ENCODE measurements at places on chromosomes 5 and 9.

DNA sequence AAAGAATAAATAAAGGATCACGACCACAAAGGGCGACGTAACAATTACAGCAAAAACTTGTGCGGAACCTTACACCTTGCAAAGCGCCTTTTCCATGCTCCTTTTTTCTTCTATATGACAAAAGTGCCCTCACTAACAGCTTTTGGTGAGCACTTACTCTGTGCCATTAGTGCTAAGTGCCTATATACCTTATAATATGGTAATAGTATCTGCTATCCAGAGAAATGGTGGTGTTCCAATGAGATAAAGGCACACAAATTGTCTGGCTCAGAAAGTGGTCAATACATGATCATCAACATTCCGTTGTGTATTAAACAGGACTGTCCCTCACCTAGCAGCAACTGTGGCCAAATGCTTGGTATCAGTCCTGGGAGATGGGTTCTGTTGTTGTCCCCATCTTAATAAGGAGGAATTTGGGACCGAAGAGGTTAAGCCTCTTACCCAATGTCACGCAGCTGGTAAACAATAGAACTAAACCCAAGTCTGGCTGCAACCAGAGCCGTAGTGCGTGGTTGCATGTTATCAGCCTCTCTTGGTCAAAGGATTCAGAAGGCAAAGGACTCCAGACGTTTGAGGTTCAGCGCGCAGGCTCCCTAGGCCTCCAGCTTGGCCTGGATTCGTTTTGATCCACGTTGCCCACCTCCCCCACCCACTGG, 564 bp upstream of the TOR2A start:
- DNase-seq, result no peak

- no peak for DNase-seq
Measured at GRCh38 chr5:137567226-137567625, 68.1 kb upstream of the SPOCK1 start.

DNA sequence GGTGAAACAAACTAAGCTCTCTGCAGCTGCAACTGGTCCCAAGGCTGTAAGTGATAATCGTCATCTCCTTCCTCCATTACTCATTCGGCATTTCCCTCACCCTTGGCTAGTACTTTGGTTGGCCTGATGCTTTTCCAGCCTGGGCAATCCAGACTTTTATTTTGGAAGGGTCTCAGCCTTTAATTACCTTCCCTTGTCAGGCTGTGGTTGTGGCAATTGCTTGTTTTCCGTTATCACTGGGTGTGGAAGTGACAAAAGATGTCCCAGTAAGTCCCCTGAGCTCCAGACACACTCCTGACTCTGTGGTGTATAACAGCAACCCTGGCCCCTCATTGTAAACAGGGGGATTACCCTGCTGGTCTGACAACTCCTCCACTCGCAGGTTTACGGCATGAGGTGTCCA, 6.3 kb upstream of the FAF2 start:
- no peak for DNase-seq

GRCh38 chr5:120173125-120173524, 291.0 kb upstream of the PRR16 start:
- no peak for DNase-seq

DNA sequence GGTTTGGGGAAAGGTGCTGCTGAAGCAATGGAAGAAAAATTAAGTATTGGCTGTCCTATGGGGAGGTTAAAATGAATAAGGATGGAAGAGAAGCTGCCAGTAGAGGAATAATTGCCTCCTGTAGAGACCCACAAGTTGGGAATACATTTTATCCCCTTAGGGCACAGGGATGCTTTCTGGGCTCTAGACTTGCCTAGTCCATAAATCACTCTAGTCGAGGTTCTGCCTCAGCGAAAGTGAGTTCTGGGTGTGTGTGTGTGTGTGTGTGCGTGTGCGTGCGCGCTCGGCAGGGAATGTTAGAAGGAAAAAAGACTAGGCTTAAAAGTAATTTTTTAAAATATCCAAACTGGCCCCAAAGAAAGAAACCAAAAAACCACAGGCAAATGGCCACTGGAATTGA, 291.6 kb downstream of the DOCK8 start:
- DNase-seq, result no peak

- DNase-seq, result no peak
Measured at GRCh38 chr9:29865764-29866313, 2292.6 kb upstream of the C9orf72 start.

DNA sequence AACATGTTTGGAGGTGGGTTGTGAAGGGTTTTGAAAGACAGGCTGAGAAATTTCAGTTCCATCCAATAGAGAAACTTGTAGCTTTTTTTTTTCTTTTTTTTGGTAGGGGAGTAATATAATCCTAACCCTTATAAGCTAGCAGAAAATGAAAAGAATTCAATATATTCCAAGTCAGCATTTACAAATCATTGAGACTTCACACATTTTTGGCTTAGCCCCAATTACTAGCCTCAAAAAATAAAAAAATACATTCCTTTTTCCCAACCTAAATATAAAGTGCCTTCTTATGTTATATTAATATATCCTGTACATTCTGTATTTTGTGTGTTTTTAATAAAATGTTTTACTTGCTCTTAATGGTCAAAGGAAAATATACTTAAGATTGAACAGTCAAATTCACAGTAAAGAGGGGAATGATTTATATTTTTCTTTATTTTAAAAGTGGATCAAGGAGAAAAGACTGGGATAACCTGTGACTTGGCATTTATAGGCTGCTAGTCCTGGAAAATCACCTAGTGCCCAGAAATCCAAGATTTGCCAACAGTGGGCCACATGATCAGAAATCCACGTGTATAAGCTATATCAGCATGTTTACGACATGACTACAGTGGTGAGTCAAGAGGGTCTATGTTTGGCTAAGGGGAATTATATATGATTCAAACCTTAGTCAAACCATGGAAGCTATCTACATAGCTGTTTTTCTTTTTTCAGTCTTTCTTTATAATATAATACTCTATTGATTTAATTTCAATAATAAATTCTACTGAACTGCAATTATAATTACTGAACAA, 14.5 kb downstream of the HACD4 start:
- no peak for DNase-seq

GRCh38 chr9:109802491-109802890, 22.5 kb downstream of the PALM2AKAP2 start:
- DNase-seq, result no peak

DNA sequence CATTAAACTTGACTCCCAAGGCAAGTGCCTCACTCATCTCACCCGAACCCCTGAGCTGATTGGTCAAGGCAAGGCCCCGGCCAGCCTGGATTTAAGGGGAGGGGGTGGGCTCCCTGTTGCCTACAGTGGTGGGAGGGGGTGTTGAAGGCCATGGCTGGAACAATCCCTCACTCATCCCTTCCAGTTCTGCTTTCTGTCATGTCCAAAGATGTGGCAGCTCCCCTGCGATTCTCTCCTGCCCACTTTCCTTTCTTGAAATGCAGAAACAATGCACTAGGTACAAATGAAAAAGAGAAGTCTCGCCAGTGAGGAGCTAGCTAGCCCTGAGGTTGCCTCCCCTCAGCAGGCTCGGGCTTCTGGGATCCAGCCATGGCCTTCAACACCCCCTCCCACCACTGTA, 240.9 kb downstream of the SYK start:
- no peak for DNase-seq

- DNase-seq, result no peak
Measured at GRCh38 chr5:146624179-146624578, 108.2 kb upstream of the GPR151 start.

GRCh38 chr5:142025637-142026036, 12.8 kb upstream of the GNPDA1 start:
- DNase-seq, result no peak

- no peak for DNase-seq
Measured at GRCh38 chr5:131945551-131946168, at the start of gene MEIKIN. TSS of gene MEIKIN (minus strand) at chr5:131945663. CDS start at chr5:131945505, 158 bp downstream.

- no peak for DNase-seq
Measured at GRCh38 chr9:14279671-14280070, 34.3 kb downstream of the NFIB start.

Data from NCI-H446 treated with DMSO at 0.1 percent for 48 hours (cell line).